Activated B cell treated with CpG ODN at 0.5 μM for 24 hours (primary cell): ENCODE measurements at places on chromosomes 12 and 14.

DNA sequence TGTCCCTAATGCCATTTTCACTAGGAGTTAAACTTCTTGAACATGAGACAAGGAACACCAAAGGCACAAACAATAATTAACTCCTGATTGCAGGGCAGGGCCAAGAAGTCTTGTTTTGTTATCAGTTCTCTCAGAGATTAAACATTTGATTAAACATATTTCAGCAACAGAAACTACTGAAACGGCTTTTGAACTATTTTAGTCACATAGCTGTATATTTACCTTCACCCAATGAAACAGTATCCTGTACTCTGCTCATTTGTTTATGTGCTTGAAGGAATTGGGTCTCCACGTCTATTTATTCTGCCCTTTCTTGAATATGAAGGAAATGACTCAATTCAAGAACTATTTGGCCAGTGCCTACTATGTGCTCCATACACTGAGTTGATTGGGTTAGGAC is 51.3 kb upstream of the PTCSC3 start:
- no peaks in the 10 kb centered on the region for H3K27me3 ChIP-seq
- no peaks in the 10 kb centered on the region for H3K36me3 ChIP-seq
- H3K4me1 ChIP-seq: no peaks in the 10 kb centered on the region
- no peak for DNase-seq
- H3K27ac ChIP-seq: no peak overlapping the region

DNA sequence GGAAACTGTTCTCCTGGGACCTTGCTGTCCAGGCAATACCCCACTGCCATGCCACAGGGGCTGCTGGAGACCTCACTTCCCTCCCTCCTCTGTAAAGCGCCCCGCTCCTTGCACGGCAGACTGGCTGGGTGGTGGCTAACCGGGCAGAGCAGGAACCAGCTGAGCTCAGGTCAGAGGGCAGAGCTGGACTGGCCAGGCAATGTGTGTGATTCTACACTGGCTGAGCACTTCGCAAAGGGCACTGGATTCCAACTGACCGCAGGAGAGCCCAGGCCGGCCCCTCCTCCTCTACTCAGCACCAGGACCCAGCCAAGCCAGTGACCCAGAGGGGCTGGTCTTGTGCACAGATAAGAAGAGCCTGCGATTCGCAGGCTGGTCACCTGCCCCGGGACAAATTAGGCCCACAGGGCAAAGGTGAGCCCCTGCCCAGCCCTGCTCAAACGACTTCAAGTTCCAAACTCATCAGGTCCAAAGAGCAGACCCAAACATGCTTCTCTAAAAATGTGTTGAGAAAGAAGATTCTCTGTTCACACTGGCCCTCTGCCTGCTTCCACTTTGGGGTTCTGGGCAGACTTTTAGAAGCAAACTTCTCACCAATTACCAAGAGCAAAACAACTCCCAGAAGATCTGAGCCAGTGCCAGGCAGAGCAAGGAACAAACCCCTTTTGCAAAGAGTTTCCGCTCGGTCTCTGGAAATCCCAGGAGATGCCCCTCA is 54.9 kb upstream of the DIO3 start:
- no peaks in the 10 kb centered on the region for H3K27me3 ChIP-seq
- no peak overlapping the region for H3K4me3 ChIP-seq
- H3K4me1 ChIP-seq: no peaks in the 10 kb centered on the region

DNA sequence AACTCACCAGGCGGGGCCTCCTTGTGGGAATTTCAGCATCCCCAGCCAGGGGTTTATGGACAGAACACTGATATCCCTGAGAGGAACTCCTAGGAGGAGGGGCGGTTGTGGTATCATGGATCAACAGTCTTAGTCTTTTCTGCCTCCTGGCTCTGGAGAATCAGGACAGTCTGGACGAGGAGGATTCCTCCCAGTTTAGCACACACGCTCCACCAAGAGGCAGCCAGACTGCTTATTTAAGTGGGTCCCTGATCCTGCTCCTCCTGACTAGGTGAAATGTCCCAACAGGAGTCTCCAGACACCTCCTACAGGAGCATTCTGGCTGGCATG is 10.4 kb upstream of the ZNF705A start:
- peaks cover 21% of the 10 kb centered on the region for H3K27me3 ChIP-seq
- no peak for DNase-seq
- no peaks in the 10 kb centered on the region for H3K4me1 ChIP-seq
- peaks cover 11% of the 10 kb centered on the region for H3K36me3 ChIP-seq
- no peak overlapping the region for H3K27ac ChIP-seq
- H3K4me3 ChIP-seq: no peak overlapping the region

DNA sequence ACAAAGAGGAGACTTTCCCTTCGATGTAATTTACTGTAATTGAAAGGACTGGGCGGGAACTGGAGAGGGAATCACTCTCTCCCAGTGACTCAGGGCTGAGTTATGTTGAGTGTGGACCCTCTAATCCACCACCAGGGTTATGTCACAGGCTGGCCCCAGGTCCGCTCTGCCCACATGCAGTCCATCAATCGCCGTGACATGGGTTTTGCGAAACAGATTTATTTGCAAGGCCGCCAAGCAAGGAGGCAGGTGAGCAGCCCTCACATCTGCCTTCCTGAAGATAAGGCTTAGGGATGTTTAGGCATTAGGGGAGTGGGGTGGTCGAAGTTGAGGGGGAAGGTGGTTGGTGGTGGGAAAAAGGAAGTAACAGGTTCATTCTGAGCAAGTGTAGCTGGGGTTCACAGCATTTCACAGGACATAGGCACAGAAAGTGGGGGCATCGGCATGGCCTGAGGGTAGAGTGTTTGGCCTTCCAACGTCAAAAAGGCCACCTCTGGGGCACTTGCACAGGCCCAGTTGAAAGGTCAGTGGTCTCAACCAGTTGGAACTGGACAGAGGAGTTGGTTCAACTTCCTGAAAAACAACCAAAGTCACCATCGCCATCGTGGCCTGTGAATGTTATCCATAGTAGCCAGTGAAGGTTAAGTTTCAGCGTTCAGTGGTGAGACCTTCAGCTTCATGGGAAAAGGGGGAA is 66.9 kb downstream of the DNAH10 start:
- H3K4me1 ChIP-seq: no peaks in the 10 kb centered on the region
- H3K4me3 ChIP-seq: no peak overlapping the region
- H3K27me3 ChIP-seq: peaks cover 2% of the 10 kb centered on the region
- no peak overlapping the region for H3K27ac ChIP-seq
- DNase-seq: no peak
- H3K36me3 ChIP-seq: peaks cover 3% of the 10 kb centered on the region

DNA sequence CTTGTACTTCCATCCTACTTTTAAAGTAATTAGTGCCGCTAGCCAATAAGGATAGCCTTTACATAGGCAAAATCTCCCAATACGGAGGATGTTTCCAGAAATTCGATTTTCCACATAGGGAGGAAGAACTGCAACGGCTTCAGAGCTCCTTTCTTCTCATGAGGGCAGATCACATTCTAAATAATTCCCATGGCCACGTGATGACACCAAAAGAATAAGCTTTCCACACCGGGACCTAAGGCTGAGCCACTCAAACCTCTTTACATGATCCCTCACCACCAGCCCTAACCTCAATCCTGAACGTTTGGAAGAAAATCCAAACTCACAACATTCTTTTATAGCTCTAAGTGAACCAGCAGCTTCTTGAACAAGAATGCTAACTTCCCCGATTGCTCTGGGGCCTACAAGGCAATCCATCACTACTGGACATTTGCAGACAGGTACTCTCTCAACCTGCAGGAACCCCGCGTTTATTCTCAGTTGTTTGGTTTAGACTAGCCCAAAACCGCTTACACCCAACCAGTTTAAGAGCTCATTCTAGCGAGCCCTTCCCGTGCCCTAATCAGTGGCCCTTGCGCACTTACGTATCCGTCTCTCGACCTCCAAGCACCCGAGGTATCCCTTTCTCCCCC is 884 bp downstream of the CAPRIN2 start:
- H3K27ac ChIP-seq: peak overlapping the region; percentile 90
- H3K4me1 ChIP-seq: peaks cover 21% of the 10 kb centered on the region
- no peaks in the 10 kb centered on the region for H3K27me3 ChIP-seq

DNA sequence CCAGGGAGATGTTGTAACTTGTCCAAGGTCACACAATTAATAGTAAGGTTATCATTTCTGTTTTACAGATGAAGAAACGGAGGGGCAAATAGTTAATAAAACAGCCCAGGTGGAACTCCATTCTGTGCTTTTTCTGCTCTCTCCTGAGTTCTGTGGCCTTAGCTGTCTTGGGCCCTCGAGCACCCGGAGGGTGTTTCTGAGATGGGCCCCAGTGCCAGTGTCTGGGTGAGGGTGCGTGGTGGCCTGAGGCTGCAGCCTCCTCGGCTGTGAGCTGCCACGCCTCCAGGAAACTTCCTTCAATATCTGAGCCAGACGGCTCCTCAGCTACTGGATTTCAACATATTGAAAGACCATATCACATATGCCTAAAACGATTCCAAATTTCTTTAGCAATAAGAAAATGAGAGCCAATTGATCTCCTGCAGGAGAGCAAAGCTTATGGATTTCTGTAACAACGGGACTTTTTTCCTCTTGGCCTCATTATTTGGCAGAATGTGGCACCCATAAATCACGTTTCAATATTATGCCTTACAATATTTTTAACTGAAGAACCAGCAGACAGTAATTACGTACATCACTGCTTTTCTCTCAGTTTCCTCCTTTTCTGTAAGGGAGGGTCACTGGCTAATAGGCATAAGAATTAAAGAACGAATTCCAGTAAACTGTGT is 74.8 kb upstream of the DICER1 start:
- no peak overlapping the region for H3K4me3 ChIP-seq
- H3K27me3 ChIP-seq: no peaks in the 10 kb centered on the region
- no peak for DNase-seq
- no peak overlapping the region for H3K27ac ChIP-seq
- peaks cover 3% of the 10 kb centered on the region for H3K36me3 ChIP-seq

DNA sequence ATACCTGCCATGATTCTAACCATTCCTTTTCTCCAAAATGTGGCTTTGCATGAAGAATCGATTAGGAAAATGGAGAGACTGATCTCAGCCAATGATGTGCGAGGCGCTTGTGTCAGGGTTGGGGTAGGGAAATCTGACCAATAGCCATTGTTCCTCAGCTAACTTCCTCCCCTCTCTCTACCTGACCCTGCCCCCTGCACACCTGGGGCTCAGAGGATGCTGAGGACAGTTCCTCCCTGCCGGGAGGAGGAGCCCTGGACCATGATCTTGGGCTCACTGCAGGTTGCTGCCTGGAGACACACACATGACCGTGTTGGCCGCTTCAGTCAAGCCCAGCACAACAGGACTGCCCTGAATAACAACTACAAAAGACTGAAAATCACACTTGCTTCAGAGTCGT is 119.8 kb upstream of the SFSWAP start:
- DNase-seq: no peak
- peaks cover 9% of the 10 kb centered on the region for H3K4me1 ChIP-seq
- H3K27ac ChIP-seq: no peak overlapping the region
- H3K27me3 ChIP-seq: no peaks in the 10 kb centered on the region

- no peak for DNase-seq
- no peaks in the 10 kb centered on the region for H3K36me3 ChIP-seq
- H3K27ac ChIP-seq: no peak overlapping the region
- H3K4me3 ChIP-seq: no peak overlapping the region
- H3K4me1 ChIP-seq: peaks cover 2% of the 10 kb centered on the region
- peaks cover 11% of the 10 kb centered on the region for H3K27me3 ChIP-seq
These were observed 3.2 kb upstream of the MGST1 start for GRCh38 chr12:16344269-16344668.

DNA sequence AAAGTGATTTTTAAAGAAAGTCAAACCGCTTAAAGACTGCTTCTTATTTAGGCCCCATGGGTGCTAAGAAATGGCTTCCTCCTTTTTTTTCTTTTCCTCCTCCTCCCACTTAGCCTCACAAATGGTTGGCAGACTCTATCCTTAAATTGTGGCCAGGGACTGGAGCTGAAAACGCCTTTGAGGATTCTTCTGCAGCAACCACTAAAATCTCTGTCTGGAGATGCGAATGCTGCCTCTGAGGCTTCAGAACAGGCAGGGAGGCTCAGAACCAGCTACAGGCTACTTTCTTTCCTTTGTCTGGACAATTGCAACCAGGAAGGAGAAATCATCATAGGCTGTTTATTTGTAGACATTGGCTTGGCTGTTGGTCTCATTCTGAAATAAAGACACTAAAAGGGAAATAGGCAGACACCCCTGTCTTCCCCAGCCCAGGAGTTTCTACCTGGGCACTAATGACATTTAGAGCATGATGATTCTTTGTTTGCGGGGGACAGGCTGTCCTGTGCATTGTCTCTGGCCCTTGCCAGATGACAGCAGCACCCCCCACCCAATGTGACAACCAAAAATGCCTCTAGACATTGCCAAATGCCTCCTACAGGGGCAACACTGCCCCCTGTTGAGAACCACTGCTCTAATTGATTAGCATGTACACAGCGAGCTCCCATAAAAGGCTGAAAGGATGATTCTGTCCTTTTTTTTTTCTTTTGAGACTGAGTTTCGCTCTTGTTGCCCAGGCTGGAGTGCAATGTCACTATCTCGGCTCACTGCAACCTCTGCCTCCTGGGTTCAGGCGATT is 50.3 kb downstream of the MAP1LC3B2 start:
- H3K4me1 ChIP-seq: peaks cover 19% of the 10 kb centered on the region
- H3K36me3 ChIP-seq: no peaks in the 10 kb centered on the region
- H3K4me3 ChIP-seq: no peak overlapping the region
- no peak overlapping the region for H3K27ac ChIP-seq
- no peak for DNase-seq
